COR-L47 (cell line): ENCODE measurements at places on chromosomes 16 and 17.

- DNase-seq, result no peak
These were observed 14.3 kb upstream of the PDK2 start for GRCh38 chr17:50080827-50081226.

- no peak for DNase-seq
These were observed 62.4 kb downstream of the BAIAP2 start for GRCh38 chr17:81097134-81097942.

DNA sequence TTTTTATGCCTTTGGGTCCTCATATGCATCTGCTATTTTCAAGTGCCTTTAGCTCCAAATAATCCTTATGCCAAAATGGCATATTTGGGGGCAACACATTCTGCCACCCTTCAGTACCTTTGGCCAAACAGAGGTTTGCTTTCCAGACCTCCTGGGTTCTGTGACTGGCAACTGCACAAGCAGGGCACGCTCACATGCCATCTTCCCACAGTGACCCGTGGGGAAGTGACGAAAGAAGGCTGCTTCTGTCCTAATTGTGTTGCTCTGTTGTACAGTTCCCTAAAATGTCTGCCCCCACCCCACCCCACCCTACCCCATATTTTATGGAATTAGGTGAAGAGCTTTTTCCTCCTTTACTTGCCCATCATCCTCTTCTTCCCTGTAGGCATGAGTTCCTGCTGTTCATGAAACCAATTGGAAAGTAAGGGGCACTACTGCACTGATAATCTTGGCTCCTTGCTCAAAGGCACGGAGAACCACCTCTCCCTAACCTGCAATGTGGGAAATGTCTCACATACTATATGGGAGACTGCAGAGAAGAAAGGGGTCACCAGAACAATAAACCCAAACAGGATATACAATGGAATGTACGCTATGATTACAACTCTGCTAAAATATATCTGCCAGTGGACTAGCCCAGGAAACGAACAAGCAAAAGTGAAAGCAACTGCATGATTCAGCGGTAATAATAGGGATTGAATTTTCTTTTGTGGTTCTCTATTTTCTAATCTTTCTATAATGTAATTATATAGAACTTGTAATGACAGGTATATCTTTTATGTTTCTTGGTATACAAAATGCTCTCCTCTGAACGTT lies 3.3 kb upstream of the SLFN12L start:
- DNase-seq, result no peak

DNA sequence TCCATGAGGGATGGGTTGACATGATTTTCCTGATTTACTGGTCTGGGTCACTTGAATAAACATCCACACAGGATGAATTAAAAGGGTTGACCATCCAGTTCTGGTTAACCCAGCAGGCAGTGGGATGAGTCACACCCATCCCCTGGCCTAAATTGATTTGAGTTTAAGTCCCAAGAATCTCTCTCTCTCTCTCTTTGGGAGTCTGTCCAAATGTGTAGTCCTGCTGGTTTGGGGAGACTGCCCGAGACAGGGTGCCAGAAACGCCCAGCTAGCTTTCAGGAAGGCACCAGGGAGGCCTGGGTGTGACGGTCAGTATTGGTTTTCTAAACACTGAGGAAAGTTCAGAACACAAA lies 38.8 kb downstream of the SCPEP1 start:
- no peak for DNase-seq

GRCh38 chr17:35519906-35520442 lies 17.5 kb downstream of the SLFN12L start:
- no peak for DNase-seq

DNA sequence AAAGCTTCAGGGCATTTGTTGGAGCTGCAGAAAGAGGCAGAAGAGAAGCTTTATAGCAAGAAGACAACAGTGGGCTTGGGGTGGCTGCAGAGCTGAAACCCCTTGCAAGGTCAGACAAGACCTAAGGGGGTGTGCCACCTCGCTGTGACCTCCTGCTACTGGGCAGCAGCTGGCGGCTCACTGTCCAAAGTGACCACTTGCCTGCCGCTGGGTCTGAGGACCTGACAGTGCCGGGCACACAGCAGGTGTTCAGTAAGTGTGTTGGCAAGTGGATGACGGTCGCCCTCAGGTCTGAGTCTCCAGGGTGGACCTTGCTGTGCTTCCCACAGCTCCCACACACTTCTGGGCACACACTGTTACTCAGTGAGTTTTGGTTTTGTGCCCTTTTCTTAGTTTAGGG lies 336.5 kb downstream of the C16orf95 start:
- DNase-seq, result no peak

DNA sequence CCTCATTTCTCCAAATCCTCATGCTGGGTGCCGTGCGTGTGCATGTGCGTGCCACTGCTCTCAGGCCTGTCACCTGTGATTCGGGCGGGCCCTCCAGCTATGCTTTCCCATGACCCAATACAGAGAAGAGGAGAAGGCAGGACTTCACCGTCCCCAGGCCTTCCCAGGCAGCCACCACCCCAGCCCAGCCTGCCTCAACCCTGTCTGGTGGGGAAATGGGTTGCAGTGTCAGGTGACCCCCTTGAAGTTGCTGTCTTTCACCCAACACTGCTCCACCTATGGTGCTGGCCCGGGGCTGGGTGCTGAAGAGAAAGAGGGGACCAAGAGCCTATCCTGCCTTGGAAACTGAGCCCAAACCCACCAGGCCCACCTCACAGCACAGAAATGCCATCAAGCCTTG lies 94.7 kb downstream of the GOSR1 start:
- no peak for DNase-seq

DNA sequence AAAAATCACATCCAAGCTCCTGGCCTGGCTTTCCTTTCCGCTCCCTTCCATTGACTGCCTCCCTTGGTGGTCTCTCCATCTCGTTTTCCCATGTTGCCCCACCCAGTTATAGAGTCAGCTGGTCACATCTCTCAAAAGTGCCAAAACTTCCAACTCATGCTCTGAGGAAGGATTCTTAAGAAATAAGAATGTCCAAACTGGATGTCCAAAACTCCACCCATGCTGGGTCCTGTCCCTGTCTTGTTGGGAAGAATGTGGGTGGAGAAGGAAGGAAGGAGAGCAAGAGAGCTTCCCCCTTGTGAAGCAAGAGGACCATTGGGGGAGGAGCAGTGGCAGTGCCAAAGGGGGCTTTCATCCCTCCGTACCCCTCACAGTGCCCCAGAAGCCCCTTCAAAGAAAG lies 44.6 kb upstream of the MAP3K14 start:
- DNase-seq, result no peak

GRCh38 chr17:49435671-49436029 lies 21.0 kb upstream of the PHB1 start:
- no peak for DNase-seq

DNA sequence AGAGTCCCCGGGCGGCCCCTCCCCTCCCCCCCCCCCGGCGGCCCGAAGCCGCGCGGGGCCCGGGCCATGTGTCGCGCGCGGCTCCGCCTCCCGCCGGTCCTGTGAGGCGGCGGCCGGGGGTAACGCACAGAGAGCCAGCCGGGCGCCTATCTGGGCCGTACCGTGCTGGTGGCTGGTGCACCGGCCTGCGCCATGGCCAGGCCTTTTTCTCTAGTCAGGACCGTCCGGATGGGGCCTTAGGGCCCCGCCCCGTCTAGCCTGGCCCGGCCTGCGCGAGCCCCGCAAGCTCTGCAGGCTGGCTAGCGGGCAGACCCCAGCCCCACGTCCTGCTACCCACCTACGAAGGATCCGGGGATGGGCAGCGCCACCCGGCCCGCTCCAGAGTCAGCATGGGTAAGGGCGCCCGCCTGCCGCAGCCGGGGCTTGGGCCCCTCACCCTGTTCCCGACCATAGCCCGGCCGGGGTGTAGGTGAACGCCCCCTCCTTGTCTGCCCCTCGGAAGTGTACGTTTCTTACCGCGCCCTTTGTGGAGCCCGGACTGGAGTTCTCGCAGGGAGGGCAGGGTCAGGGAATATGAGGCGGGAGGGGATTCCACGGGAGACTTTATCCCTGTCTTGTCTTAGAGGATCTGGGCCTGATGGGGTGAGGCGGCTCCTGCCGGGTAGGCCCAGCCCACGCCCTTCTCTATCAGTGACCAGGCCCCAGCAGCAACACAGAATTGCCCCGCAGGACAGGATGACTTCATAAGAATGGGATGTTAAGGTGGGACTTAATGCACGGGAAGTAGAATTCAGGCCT lies at the start of gene CENPT:
CENPT (minus strand) TSS at position 630 of the 798 bp plus-strand sequence. CDS start 13,834 bp downstream, outside the sequence.
- DNase-seq, result peak; percentile 62

GRCh38 chr17:76014100-76014924 lies 12.8 kb downstream of the EVPL start:
- DNase-seq, result peak; percentile 88

GRCh38 chr17:57745242-57745641 lies at the start of gene CCDC182:
TSS of gene CCDC182 (minus strand) at chr17:57745299. CDS start at chr17:57745272, 27 bp downstream.
- no peak for DNase-seq

GRCh38 chr17:47257651-47258339 lies 4.2 kb downstream of the ITGB3 start:
- no peak for DNase-seq

GRCh38 chr17:80621997-80622357 lies 77.3 kb downstream of the RPTOR start:
- DNase-seq, result no peak

DNA sequence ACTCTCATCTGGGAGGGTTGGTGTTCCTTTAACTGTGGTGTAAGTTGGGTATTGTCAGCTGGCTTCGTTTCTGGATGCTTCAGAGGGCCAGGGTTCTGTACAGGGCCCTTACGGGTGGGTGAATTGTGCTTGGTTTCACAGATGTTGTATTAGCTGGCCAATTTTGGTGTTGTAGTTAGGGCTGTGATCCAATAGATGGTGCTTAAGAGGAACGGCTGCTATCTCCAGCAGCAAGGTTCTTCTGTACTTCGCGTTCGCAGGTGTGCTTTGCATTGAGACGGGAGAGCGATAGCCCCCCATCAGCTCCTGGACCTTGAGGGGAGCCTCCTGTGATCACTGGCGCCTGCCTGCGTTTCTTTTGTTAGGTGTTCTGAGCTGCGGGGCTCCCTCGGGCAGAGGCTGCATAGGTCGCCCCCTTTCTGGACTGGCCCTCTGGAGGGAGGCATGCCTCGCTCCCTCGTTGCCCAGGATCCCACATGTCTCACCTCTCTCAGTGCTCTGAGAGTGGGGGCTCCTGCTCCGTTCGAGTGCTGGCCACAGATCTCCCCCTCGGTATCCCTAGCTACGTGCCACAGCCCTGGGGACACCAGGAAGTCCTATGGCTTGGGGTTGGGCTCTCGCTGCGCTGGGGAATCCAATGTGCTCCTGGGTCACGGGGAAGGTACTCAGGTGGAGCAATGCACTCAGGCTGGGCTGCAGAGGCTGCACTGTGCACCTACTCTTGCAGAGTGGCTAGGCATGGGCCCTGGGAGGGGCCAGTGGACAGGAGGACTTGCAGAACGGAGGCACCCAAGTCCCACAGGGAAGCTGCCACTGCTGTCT lies 837 bp upstream of the PRDM7 start:
- DNase-seq, result peak; percentile 65
